Vagina (tissue), 2 donors: ENCODE measurements at places on chromosomes 13 and 19. TPM values are rescaled to one million over a fixed set of nuclear protein-coding genes. Genes with fewer than 3 reads are reported as not detected.

Gene NAPSA
- total RNA-seq = 0.74 TPM

GRCh38 chr13:110045202-110045601 is 258.8 kb upstream of the IRS2 start:
- H3K27me3 ChIP-seq = no peaks in the 10 kb centered on the region
- H3K4me3 ChIP-seq = no peak overlapping the region
- H3K36me3 ChIP-seq = no peaks in the 10 kb centered on the region
- no peak overlapping the region for H3K27ac ChIP-seq
- no peaks in the 10 kb centered on the region for H3K4me1 ChIP-seq

Gene CEACAM19
- 7.1 TPM for total RNA-seq

- H3K27me3 ChIP-seq = no peaks in the 10 kb centered on the region
- no peak overlapping the region for H3K27ac ChIP-seq
- DNase-seq = no peak
- no peak overlapping the region for H3K4me3 ChIP-seq
Observed at GRCh38 chr13:48574041-48574796, 41.3 kb upstream of the RCBTB2 start.

Gene GEMIN7
- total RNA-seq = 42.0 TPM

GRCh38 chr13:81377921-81378320 is 1037.0 kb upstream of the SPRY2 start:
- H3K36me3 ChIP-seq = no peaks in the 10 kb centered on the region
- no peak overlapping the region for H3K4me3 ChIP-seq
- H3K27me3 ChIP-seq = no peaks in the 10 kb centered on the region
- no peak for DNase-seq

Gene NUMBL
- total RNA-seq = 66.0 TPM

Gene ZNF135
- total RNA-seq = 5.4 TPM

DNA sequence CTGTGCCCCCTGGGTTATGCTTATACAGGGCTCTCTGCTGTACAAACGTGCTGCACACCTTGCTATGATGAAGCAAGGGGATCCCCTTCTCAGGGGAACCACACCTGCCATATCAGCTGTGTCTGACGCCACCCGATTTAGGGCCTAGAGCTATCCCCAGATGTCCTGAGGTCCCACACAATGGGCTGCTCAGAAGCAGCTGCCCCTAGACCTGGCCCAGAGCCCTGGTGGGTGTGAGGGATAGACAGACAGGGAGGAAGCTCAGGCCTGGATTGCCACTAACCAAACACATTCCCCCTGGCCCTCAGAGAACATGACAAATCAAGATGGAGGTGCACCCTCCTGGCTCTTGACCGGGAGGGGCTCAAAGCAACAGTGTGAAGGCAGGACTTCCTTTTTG is 59.3 kb downstream of the TSHZ3 start:
- H3K27ac ChIP-seq = no peak overlapping the region
- H3K4me1 ChIP-seq = peaks cover 16% of the 10 kb centered on the region
- DNase-seq = no peak
- no peaks in the 10 kb centered on the region for H3K36me3 ChIP-seq
- H3K4me3 ChIP-seq = no peak overlapping the region
- H3K27me3 ChIP-seq = no peaks in the 10 kb centered on the region

DNA sequence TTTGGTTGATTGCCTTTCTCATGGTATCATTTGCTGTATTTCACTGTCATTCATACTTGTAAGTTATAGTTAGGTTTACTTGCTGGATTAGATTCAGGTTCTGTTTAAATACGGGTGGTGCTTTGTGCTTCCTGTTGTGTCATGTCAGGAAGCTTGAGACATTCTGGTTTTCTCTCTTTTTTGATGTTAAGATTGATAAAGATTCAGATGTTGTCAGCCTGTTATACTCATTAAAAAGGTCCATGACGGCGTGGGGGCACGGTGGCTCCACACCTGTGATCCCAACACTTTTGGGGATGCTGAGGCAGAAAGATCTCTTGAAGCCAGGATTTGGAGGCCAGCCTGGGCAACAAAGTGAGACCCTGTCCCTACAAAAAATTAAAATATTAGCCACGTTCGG is 45.7 kb downstream of the NAA16 start:
- H3K27me3 ChIP-seq = no peaks in the 10 kb centered on the region
- DNase-seq = no peak
- H3K36me3 ChIP-seq = no peaks in the 10 kb centered on the region
- peaks cover 4% of the 10 kb centered on the region for H3K4me1 ChIP-seq
- H3K27ac ChIP-seq = no peak overlapping the region
- H3K4me3 ChIP-seq = no peak overlapping the region

Gene CYP4F2
- total RNA-seq = 6.9 TPM

- no peak overlapping the region for H3K27ac ChIP-seq
- no peaks in the 10 kb centered on the region for H3K27me3 ChIP-seq
- no peaks in the 10 kb centered on the region for H3K36me3 ChIP-seq
- H3K4me3 ChIP-seq = no peak overlapping the region
Observed at GRCh38 chr13:33045851-33046592, 29.8 kb downstream of the KL start.

DNA sequence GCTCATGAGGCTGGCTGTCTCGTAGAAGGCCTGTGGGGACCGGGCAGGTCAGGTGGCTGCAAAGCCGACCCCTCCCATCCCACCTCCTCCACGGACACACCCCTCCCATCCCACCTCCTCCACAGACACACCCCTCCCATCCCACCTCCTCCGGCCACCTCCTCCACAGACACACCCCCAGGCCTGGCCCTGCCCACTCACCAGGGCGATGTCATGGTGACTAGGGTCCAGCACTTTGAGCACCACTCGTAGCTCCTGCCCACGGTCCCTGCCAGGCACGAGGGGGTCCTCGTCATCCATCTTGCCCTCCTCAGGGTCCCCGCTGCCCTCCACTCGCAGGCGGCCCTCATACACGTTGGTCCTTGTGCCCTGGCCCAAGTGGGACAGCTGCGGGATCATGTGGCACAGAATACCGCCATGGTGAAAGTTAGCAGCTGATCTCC is 18.8 kb downstream of the TYK2 start:
- DNase-seq = no peak
- no peaks in the 10 kb centered on the region for H3K27me3 ChIP-seq
